Smooth muscle cell of the umbilical artery (primary cell): ENCODE measurements at places on chromosomes 6 and 20. TPM values are rescaled to one million over a fixed set of nuclear protein-coding genes. Genes with fewer than 3 reads are reported as not detected.

ASIP gene
- not detected in 2 replicates for total RNA-seq

EPB41L1 gene
- total RNA-seq: 26.7 and 39.8 TPM in 2 replicates

HLA-DQA1 gene
- not detected in 2 replicates for total RNA-seq

KIFC1 gene
- 1.2 and 11.2 TPM in 2 replicates for total RNA-seq

HTR1B gene
- under 0.01 and 2.7 TPM in 2 replicates for total RNA-seq

LTB gene
- total RNA-seq: not detected in 2 replicates

E2F1 gene
- 1.8 and 8.1 TPM in 2 replicates for total RNA-seq

MYLIP gene
- total RNA-seq: 5.6 and 6.8 TPM in 2 replicates

LRRN4 gene
- total RNA-seq: 0.14 TPM in 1 of 2 replicates, not detected in the other

PTK6 gene
- total RNA-seq: 0.18 TPM in 1 of 2 replicates, not detected in the other

NUDT3 gene
- 13.1 and 16.1 TPM in 2 replicates for total RNA-seq

ADIG gene
- total RNA-seq: not detected in 2 replicates

DLK2 gene
- total RNA-seq: 0.30 and 1.6 TPM in 2 replicates

ZBP1 gene
- total RNA-seq: not detected in 2 replicates

TUBB2B gene
- 5.6 and 18.3 TPM in 2 replicates for total RNA-seq

GFOD1 gene
- total RNA-seq: 13.7 and 16.9 TPM in 2 replicates

HLA-DMB gene
- not detected in 2 replicates for total RNA-seq

DDO gene
- under 0.01 and 0.23 TPM in 2 replicates for total RNA-seq

PARD6B gene
- 0.37 and 0.59 TPM in 2 replicates for total RNA-seq

NMBR gene
- total RNA-seq: not detected in 2 replicates

PRDM13 gene
- not detected in 2 replicates for total RNA-seq

TSPO2 gene
- not detected in 2 replicates for total RNA-seq

HCRTR2 gene
- not detected in 2 replicates for total RNA-seq

C6orf163 gene
- total RNA-seq: 0.59 and 2.3 TPM in 2 replicates

LY6G5C gene
- total RNA-seq: 0.51 and 0.59 TPM in 2 replicates

C6orf52 gene
- total RNA-seq: 0.30 TPM in 1 of 2 replicates, not detected in the other
